ENCODE measurements at places on chromosomes 16 and 17.

DNA sequence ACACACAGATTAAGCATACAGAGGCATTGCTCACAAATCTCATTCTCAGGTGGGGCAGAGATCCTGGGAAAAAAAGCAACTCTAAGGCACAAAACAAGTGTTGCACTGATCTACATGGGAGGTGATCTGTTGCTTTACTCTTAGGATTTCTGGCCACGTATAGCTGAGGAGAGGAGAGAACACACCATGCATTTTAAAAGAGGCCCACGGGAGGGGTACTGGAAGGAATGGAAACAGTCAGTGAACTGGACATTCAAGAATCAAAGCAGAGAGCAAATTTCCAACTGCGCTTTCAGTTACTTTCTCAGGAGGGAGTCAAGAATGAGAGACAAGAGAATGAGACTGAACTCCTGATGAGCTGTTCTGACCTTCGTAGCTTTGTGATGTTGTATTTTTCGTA, 1105.9 kb downstream of the CDH8 start:
- DNase-seq, result no peak

DNA sequence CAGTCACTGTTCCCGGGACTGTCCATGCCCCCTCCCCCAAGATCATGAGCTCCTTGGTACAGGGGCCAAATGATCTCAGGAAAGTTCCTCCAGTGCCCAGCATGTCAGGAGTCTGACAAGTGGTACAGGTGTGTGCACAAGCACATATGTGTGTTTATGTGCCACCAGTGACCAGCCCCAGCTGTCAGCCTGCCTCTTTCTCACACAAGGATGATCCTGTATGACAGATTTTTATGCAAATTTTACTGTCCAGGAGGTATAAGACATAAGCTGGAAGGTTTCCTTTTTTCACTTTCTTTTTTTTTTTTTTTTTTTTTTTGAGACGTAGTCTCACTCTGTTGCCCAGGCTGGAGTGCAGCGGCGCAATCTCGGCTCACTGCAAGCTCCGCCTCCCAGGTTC, 31.4 kb upstream of the GFOD2 start:
- DNase-seq, result no peak

- DNase-seq, result no peak
Observed at GRCh38 chr16:28585674-28586073, 11.2 kb downstream of the SULT1A2 start.

DNA sequence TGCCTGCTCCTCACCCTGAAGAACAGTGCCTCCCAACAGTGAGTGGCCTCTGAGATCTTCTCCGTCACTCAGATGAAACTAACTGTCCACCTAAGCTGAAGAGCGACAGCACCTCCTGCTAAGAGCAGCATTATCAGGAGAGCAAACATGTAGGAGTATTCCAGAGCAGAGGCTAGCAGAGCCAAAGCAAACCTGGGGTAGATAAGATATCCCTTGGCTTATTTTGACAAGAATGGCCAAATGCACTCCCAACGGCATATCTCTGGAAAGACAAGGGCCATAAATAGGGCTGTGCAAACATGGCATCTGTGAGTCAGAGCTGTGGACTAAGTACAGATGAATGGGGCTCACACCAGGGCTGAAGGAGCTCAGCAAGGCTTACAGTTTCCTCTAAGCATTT, 96.3 kb downstream of the NDEL1 start:
- DNase-seq, result no peak

DNA sequence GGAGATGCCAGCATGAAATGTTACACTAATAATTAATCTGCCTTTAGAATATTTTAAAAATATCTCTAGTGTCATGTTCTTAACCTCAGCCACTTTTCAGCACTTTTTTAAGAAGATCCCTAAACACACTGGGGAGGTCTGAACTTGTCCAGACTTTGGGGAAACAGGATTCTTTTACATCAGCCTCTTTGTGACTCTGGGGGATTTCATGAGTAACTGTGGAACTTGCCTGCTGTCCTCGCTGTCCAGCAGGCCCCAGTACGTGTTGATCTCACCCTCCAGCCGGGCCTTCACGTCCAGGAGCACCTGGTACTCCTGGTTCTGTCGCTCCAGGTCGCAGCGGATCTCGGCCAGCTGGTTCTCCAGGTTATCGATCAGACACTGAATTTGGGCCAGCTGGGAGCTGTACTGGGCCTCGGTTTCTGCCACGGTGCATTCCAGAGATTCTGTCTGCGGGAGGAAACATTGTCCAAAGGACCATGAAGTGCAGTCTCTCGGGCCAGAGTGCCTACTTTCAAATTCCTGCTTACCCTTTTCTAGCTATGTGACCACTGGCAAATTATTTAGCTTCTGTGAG, 5.5 kb downstream of the KRT40 start:
- DNase-seq, result no peak
